Activated T-cell treated with anti-CD3 and anti-CD28 coated beads, Interleukin-2, amount 50 U/mL, for 48 hours (primary cell): ENCODE measurements at places on chromosomes 4 and X.

GRCh38 chrX:22538580-22538979 lies 265.9 kb downstream of the CBLL2 start:
- no peak for DNase-seq

DNA sequence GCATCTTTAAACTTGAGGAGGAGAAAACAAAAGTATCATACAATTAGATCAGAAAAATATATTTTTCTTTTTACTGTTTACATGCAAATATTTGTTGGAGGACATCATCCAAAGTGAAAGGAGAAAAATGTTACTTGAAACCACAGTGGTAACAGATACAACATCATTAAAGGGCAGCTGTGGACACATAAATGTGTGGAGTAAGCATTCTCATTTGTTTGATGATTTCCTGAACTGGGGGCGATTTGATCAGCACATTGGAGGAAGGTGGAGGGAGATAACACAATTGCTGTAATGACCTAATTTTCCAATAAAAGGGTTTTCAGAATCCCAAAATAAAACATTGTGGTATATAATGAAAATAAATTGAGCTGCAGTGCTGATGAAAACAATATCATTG lies 314.5 kb upstream of the HS3ST1 start:
- DNase-seq = no peak

GRCh38 chr4:56940971-56941370 lies 33.3 kb downstream of the REST start:
- DNase-seq = no peak

- no peak for DNase-seq
These were observed 1.1 kb upstream of the GTPBP6 start for GRCh38 chrX:319579-320125.

DNA sequence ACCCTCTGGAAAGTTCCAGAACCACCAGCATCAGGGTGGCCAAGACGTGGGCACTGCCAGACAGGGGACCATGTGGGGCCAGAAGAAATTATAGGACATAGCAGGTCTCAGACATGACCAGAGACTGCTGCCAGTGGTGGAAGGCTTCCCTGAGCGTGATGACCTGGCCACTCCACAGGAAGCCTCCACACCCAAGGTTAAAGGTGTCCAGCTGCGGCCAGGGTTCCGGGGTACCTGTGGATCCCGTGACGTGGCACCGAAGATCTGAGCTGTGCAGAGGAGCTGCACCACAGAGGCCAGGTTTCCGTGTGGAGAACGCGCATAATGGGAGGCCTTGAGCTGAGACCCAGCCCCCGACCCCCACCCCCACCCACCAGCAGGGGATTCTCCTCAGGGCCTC lies 16.4 kb upstream of the CTBP1 start:
- DNase-seq = no peak
